ENCODE measurements at places on chromosomes 2 and 18. TPM values are rescaled to one million over a fixed set of nuclear protein-coding genes. Genes with fewer than 3 reads are reported as not detected.

DNA sequence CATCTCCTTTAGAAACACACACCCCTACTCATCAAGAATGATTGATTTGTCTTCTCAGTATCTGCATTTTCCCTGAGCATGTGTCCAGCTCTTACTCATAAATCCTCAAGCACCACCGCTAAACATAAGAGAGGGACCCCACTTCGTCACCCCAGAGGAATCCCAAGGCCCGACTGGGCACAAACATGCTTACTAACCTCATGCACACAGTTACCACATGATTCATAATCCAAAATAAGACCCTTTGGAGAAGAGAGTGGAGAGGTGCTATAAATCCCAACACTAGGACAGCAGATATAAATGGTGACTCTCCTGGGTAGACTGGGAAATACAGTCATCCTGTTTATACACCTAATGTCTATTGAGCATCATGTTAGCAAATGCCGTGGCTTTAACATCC is 843.2 kb upstream of the ID2 start:
- DNase-seq: no peak

GRCh38 chr2:53058526-53058925 is 709.1 kb upstream of the CHAC2 start:
- no peak for DNase-seq

LAMA3 gene
- 0.50 TPM for total RNA-seq

DNA sequence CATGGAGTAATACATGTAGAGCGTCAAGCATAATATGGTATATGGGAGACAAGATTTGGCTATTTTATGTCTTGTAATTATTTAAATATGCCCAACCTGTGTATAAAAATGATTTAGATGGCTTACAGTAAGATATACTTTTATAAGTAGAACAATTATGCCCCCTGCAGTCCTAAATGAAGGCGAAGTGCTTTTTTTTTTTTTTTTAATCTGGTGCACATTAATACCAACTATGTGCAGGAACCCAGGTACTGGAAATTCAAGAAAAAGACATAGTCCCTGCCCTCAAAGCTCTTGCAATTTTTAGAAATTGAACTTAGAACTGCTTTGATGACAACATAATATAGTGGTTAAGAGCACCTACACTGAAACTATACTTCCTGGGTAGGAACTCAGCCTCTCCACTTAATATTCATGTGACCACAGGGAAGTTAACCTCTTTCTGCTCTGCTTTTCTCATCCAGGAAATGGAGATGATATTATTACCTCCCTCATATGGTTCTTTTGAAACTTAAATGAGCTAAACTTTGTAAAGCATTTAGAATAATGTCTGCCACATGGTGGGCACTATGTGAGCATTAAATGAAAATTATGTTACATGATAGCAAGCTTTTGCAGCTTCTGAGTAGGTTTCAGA is 38.1 kb downstream of the AFTPH start:
- DNase-seq: no peak

SERPINB8 gene
- 0.57 TPM for total RNA-seq

DNA sequence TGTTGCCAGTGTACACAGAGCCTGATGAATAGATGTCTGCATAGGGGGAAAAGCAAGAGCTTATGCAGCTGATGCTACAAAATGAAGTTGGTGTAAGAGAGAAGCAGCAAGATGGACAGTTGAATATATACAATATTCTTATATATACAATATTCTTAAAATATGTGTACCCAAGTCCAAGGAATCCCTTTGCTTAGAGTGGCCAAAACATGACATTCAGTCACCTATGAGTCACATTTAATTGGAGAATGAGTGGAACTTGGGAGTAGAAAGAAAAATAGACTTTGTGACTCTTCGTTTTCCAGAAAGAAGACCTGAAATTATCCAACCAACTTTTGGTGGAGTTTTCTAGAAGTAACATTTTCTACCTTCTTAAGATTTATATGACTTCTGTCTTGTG is 81.8 kb downstream of the SCN9A start:
- DNase-seq: no peak

GRCh38 chr2:134576478-134576877 is 142.3 kb downstream of the TMEM163 start:
- no peak for DNase-seq

- no peak for DNase-seq
Measured at GRCh38 chr2:64711252-64711800, 57.6 kb upstream of the SERTAD2 start.
